A549 treated with DMSO at 1 μM for 4 hours (cell line): ENCODE measurements at places on chromosomes 1 and 21. TPM values are rescaled to one million over a fixed set of nuclear protein-coding genes. Genes with fewer than 3 reads are reported as not detected.

BMP8B gene
- 3.8 to 4.8 TPM (median 4.4 TPM) in 5 replicates for total RNA-seq

MX2 gene
- 0.02 to 0.08 TPM (median 0.07 TPM) in 4 of 5 replicates, not detected in the other for total RNA-seq

WNT9A gene
- total RNA-seq: 6.6 to 8.9 TPM (median 8.0 TPM) in 5 replicates

CD1B gene
- total RNA-seq: not detected in 5 replicates

SLC16A4 gene
- total RNA-seq: 30.9 to 43.6 TPM (median 40.3 TPM) in 5 replicates

PHLDA3 gene
- 97.5 to 183 TPM (median 146 TPM) in 5 replicates for total RNA-seq

CLIC6 gene
- 0.05 to 0.08 TPM (median 0.07 TPM) in 5 replicates for total RNA-seq

SPATA17 gene
- 2.1 to 3.7 TPM (median 2.6 TPM) in 5 replicates for total RNA-seq

AUNIP gene
- 6.0 to 8.5 TPM (median 6.3 TPM) in 5 replicates for total RNA-seq

GOLT1A gene
- total RNA-seq: 3.8 to 6.4 TPM (median 5.5 TPM) in 5 replicates

RGS13 gene
- not detected in 5 replicates for total RNA-seq

TP73 gene
- 0.37 to 0.63 TPM (median 0.58 TPM) in 5 replicates for total RNA-seq

TESK2 gene
- 0.30 to 0.39 TPM (median 0.34 TPM) in 5 replicates for total RNA-seq

FCGR3A gene
- total RNA-seq: not detected in 5 replicates
